GM04503 (cell line): ENCODE measurements at places on chromosomes 11 and 22.

DNA sequence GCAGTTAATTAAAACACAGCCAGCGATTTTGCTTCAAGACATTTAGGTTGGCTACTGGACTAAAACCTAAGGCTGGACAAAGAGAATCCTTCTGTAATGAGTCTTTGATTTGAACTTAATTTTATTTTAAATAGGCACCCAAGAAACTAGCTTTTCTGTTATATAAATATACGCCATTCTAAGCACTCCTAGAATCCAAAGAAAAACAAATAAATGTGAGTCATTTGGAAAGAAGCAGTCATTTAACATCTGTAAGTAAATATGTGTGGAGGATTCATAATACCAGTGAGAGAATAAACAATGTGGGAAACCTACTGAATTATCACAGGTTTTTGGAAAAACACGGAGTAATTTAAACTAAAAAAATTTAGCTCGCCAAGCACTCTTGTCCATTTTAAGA is 1.2 kb upstream of the TECTA start:
- peak; percentile 18 for DNase-seq

- no peak for DNase-seq
Measured at GRCh38 chr22:49157529-49158339, 669.9 kb downstream of the BRD1 start.

- DNase-seq: peak; percentile 60
Measured at GRCh38 chr22:41181349-41182241, 23.5 kb upstream of the L3MBTL2 start.

GRCh38 chr11:64239662-64240434 is 1.0 kb upstream of the FKBP2 start:
- DNase-seq: no peak

DNA sequence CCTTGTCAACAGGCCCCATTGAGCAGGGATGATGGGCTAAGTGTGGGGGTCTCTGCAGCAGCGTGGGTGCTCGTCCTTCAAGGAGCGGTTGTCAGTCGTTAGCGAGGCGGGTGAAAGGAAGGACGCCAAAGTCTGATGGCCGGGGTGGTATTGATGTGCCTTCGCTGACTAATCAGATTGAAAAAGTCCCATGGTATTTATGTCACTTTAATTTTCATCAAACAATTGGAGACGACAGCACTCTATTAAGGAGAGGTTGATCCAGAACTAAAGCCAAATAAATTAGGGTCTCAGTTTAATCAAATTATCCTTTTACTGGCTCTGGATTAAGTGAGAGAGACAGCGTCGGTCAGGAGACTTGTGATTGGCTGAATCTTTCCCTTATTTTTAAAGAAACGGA is 9.6 kb downstream of the HTATIP2 start:
- no peak for DNase-seq

DNA sequence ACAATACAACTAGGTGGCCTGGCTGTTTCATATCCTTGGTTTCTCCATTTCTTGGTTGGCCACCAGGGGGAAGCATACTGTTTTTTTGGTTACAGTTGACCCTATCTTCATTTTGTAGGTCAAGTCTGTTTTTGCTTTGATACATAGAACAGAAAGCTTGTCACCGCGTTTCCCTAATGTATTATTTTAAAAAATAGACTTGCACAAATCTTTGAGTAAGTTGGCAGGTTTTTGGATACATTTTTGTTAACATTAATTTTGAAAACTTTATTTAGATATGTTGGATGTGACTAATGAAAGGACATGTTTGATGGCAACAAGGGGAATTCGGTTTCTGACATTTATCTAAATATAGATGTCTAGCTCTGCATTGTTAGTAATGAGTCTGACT is 3.0 kb downstream of the NCR3LG1 start:
- DNase-seq: peak; percentile 28

- DNase-seq: no peak
Measured at GRCh38 chr11:86669424-86669823, 3.0 kb downstream of the ME3 start.

- DNase-seq: no peak
Measured at GRCh38 chr11:31826536-31827438, 15.7 kb upstream of the PAX6 start.

GRCh38 chr11:27497284-27497866 is 9.2 kb downstream of the LIN7C start:
- DNase-seq: no peak

DNA sequence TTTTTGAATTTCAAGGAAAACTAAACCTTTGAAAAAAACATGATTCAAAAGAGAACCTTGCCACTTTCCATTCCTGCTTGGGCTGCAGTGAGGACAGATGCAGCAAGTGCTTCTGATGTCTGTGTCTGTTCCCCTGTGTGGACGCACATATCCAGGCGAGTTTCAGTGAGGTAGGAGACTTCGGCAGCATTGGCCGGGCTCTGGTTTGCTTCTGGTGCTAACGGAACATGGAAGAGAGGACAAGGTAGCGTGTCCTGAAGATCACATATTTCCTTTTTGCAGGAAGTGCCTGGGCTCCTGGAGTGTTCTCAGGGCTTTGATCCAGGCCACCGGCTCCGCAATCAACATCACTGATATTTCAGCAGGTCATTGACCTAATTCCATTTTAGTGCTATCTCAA is 33.1 kb upstream of the IGLL5 start:
- no peak for DNase-seq

GRCh38 chr22:47121791-47122190 is 359.3 kb downstream of the TBC1D22A start:
- DNase-seq: no peak

GRCh38 chr11:445765-446588 is 4.1 kb upstream of the PTDSS2 start:
- no peak for DNase-seq

GRCh38 chr22:19884954-19885751 is 30.5 kb upstream of the GNB1L start:
- no peak for DNase-seq

GRCh38 chr22:46596819-46597218 is 23.4 kb upstream of the GRAMD4 start:
- no peak for DNase-seq

DNA sequence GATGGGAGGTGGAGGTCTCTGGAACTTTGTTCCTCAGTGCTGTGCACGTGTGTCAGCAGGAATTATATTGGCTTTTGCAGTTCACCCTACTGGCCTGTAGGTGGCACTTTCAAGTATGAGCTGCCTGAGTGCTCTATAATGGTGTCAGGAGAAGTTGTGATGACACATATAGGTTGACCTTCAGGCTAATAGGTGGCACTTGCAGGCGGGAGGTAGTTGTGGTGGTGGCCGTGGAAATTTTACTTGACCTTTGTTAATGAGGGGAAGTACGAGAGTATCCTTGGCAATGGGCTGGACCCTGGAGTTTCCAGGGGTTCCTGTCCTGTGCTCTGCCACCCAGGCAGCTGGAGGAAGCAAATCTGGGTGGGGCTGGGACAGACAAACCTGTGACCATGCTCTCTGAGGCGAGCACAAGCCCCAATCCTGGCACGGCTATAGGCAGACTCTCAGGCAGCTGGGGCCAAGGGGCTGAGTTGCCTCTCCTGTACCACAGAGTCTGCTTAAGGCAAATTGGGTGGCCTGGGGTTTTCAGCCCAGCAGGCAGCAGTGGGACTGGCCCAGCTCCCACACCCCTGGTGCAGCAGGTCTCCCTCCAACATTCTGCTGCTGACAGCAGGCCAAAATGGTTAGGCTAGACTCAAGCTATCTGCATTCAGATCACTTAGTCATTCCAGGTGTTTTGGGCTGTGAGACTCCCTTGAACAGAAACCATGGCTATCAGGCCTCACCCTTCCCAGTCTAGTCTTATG is 147.5 kb upstream of the CTSC start:
- DNase-seq: no peak

DNA sequence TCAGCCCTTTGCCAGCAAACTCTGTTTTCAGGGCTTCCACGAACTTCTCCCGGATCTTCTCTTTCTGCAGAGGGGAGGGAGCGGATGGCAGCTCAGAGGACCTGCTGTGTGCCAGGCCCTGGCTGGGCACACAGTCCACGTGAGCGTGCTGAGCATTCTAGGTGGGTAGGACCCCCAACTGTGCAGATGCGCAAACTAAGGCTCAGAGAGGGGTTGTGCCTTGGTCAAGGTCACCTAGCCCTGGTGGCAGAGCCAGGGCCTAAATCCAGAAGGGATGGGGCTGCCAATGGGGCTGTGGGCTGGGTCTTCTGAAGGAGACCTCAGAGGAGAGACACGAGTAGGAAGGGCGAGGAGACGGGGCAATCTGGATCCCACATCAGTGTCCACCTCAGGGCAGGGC is 10.8 kb downstream of the PMM1 start:
- no peak for DNase-seq

- DNase-seq: no peak
Measured at GRCh38 chr11:99682646-99683045, 661.9 kb downstream of the CNTN5 start.

DNA sequence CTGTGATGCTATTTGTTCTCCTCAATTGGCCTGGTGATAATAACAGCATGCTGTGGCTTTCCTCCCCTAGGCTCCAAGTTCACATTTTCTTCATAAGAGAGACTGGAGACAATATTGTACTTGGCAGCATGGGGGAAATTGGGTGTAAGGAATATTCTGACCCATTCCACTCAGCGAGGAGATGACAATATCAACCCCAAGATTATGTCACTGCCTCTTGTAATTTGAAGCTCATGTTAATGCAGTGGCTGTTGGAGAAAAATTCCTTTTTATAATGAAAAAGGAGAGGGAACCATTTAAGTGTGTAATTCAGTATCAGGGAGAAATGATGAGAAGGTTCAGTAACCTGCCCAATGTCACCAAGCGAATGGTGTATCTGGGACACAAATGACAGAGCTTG is 665.8 kb downstream of the NTM start:
- DNase-seq: no peak

DNA sequence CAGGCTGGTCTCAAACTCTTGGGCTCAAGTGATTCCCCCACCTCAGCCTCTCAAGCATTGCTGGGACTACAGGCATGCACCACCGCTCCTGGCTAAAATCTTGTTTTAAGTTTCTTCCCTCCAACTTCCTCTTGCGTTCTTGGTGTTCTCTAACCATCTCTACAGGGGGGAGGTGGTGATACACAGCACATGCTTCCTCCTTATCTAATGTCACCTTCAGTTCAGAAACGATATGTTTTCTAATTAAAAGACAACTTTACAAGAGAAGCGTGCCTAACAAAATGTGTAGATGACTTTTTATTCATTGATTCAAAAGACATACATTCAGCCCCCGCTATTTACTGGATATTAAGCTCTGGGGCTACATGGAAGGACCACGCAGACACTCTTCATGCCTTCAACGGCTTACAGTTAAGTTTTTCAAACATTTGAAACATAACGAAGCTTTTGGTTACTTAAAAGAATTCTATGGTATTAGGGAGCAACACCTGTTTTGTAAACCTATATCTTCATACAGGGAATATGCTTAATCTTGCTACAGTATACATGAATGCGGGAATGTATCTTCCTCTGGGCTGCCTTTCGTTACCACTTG is 933 bp upstream of the DLAT start:
- no peak for DNase-seq

DNA sequence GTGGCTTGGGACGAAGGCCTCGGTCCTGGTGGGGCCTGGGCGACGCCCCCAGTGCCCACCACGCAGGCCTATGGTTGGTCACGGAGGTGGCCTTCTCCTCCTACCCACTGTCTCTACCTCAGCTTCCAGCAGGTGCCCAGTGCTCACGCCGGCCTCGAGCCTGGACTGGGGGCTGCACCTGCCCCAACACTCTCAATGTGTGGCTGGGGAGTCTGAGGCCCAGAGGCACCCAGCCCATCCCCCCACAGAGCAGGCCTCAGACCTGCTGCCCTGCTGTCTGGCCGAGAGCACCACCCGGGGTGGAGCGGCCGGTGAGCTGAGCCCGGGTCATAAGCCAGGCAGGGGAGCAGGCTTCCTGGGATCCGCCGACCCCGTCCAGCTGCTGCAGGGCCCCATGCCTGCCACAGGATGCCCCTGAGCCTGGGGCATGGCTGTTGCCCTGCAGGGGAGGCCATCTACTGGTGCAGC is 28.6 kb upstream of the MUC5AC start:
- DNase-seq: no peak

DNA sequence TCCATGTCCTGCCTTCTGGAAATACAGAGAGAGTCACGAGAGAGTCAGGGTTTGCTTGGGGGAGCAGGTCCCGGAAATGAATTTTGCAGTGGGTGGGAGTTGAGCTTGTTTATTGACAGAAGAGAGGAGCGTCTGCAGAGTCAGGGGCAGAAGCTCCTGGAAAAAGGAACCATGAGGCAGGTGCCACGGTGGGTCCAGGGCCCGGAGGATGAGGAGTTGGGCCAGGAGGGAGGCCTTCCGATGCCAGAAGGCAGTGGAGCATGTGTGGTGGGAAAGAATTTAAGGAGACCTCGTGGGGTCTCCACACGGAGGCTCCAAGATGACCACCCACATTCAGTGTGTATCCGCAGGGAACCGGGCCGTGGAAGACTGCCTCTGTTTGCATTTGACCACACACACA is 461.2 kb downstream of the BRD1 start:
- DNase-seq: no peak

- no peak for DNase-seq
Measured at GRCh38 chr11:114345575-114346222, 49.5 kb downstream of the NNMT start.

GRCh38 chr11:65003282-65003681 is 6.5 kb upstream of the BATF2 start:
- DNase-seq: no peak

DNA sequence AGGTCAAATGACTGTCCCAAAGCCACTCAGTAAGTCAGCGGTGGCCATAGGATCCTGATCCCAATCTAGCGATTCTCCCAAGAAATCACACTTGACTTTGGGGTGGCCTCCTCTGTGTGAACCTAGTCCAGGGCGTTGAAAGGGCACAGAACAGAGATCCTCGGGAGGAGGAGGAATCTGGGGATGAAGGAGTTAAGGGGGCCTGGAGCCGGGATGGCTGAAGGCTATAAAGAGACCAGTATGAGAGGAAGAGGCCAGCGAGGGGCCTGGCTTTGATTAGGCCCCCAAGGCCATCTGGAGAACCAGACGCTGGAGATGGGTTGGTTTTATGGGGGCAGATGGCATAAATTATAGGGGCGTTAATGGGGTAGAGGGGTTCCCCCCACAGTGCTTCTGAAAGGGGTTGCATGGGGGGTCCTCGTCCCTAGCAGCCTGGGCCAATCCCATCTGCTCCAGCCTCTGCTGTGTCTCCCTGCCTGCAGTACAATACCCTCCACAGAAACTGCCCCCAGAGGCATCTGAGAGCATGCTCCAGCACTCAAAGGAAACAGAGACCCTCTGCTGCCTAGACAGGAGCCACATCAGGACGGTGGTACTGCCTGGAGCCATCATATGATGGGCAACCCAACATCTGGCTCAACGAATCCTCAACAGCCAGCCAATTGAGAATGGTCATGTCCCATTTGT is 35.2 kb upstream of the TRIM29 start:
- DNase-seq: no peak

DNA sequence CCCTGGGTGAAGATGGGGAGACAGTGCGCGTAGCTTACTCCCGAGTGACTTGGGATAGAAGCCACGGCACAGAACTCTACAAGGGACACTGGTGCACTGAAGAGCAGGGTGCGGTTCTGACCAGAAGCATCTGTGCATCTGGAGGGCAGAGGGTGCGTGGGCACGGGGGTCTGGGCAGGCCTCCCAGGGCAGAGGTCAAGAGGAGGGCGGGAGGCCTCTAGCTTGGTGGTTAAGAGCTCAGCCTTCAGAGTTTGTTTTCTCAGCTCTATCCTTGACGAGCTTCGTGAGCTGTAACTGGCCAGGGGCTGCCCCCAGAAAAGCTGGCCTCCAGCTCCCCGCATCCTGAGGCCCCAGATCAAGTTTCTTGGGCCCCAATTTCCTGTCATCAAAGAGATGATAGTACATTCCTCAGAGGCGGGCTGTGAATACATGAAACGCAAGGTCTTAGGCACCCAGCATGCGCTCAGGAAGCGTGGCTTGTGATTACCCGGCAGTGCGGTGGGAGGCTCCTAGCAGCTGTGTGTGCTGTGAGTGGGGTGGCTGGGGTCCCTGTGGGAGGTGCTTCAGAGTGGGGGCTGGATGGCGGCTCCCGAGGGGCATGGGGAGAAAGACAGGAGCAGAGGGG is 6.0 kb upstream of the BID start:
- no peak for DNase-seq
